ENCODE measurements at places on chromosomes 16 and 17.

DNA sequence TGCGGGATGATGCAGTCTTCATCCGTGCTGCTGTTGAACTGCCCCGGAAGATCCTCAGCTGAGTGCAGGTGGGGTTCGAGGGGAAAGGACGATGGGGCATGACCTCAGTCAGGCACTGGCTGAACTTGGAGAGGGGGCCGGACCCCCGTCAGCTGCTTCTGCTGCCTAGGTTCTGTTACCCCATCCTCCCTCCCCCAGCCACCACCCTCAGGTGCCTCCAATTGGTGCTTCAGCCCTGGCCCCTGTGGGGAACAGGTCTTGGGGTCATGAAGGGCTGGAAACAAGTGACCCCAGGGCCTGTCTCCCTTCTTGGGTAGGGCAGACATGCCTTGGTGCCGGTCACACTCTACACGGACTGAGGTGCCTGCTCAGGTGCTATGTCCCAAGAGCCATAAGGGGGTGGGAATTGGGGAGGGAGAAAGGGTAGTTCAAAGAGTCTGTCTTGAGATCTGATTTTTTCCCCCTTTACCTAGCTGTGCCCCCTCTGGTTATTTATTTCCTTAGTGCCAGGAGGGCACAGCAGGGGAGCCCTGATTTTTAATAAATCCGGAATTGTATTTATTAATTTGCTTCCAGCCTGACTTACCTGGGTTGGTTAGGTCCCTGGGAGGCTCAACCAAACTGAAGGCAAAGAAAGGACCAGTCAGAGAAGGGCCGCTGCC is 5.8 kb downstream of the TRAF4 start:
- DNase-seq: no peak

GRCh38 chr16:89562939-89563338 is 2.5 kb downstream of the RPL13 start:
- no peak for DNase-seq

DNA sequence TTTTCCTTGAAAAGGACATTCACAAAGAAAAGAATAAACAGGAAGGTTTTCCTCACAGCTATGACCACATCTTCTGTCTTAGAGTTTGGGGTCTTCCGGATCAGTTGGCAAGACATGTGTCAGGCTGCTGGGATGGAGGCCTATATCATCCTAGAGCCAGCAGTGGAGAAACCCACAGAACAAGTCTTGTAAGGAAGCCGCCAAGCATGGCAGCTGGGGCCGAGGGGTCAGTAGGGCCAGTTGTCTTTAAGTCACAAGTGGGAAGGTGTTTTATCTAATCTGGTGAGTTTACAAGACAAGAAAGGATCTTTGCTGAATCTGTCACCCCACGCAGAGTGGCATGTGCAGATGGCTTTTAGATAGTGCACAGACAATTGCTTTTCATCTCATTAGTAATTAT is 25.7 kb downstream of the SCNN1B start:
- DNase-seq: no peak

DNA sequence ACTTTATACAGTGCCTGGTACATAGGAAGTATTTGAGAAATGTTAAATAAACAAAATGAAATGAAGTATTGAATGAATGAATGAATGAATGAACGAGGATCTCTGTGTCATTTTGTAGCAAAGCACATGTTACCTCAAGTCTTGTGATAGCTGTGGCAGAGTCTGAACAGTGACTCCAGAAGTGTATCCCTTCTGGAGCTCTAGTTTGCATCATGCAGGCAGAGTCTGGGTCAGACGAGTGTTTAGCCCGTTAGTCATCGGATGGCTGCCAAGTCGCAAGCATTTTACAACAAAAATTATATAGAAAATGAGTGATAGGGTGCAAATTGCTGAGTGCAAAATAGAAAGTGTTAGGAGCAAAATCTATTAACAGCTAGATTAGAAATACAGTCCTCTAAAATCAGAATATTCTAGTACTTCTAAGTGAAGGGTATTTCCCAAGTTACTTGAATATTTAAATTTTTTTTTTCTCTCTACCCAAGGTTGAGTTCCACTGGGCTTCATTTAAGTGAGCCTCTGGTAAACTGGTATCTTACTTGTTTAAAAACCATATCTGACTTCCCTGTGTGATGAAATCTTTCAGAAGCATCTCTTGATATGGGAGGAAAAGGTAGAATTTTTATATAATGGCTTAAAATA is 113.3 kb downstream of the FTO start:
- no peak for DNase-seq

DNA sequence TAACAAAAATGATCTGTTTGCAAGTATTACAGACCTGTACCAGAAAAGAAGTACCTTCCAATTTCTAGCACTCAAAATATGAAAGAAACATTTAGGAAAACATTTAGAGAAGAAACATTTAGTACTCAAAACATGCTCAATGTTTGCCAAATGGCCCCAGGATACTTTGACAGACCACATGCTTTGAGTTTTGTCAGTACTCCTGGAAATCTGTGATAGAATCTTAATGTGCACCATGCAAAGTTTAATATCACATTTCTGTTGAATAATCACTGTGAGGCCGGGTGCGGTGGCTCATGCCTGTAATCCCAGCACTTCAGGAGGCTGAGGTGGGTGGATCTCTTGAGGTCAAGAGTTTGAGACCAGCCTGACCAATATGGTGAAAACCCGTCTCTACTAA is 8.5 kb upstream of the ZC3H7A start:
- no peak for DNase-seq

- no peak for DNase-seq
Observed at GRCh38 chr17:74641958-74642298, 18.4 kb upstream of the CD300E start.

DNA sequence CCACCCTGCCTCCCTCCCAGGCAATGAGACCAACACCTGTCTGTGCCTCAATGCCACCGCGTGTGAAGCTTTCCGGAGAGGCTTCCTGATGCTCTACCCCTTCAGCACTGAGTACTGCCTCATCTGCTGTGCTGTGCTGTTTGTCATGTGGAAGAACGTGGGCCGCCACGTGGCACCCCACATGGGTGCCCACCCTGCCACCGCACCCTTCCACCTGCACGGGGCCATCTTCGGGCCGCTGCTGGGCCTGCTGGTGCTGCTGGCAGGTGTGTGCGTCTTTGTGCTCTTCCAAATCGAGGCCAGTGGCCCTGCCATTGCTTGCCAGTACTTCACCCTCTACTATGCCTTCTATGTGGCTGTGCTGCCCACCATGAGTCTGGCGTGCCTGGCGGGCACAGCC is 10.9 kb downstream of the OTOP3 start:
- DNase-seq: no peak

GRCh38 chr16:15644267-15644961 is 1.5 kb upstream of the MARF1 start:
- no peak for DNase-seq

All from stimulated activated CD4-positive, alpha-beta T cell treated with anti-CD3 and anti-CD28 coated beads, Interleukin-12 subunit alpha, Interleukin-12 subunit beta, amount 100 ng/mL, for 4 hours (primary cell).